H1 (cell line): ENCODE measurements at places on chromosomes 13 and 19.

DNA sequence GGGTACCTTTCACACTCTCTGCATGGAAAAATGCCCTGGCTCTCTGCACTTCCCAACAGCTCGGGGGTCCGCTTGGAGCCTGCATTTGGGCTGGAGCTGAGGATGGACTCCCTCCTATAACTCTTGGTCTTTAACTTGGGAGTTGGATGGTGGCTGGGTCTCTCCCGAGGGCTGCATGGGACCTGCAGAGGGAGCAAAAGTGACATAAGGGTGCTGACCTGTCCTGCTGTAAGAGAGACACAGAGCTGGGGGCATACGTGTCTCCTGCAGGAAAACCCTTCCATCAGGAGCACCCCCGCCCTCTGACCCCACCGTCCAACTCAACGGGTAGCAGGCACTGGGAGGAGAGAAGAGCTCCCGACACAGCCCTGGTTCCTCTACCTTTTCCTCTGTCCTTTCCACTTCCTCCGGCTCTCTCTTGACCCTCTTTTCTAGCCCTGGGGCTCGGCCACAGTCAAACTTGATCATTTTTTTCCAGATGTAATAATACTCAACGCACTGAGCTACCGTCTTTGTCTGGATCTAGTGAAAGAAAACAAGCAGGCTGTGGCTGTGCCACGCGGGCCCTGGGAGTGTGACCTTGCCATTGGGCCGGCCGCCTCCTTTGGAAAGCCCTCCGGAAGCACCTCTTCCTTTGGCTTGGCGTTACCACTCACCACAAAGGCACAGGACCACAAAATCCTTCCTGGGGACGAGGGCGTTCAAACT is 6.8 kb upstream of the NAPA start:
- H3K27me3 ChIP-seq: no peaks in the 10 kb centered on the region
- no peak overlapping the region for H3K4me3 ChIP-seq
- H3K4me1 ChIP-seq: no peaks in the 10 kb centered on the region; the same call in 1 of the 2 replicates
- H3K27ac ChIP-seq: no peak overlapping the region

GRCh38 chr13:44870456-44870929 is 118.8 kb downstream of the NUFIP1 start:
- H3K27ac ChIP-seq: no peak overlapping the region
- H3K4me1 ChIP-seq: no peaks in the 10 kb centered on the region
- DNase-seq: no peak
- H3K36me3 ChIP-seq: no peaks in the 10 kb centered on the region

DNA sequence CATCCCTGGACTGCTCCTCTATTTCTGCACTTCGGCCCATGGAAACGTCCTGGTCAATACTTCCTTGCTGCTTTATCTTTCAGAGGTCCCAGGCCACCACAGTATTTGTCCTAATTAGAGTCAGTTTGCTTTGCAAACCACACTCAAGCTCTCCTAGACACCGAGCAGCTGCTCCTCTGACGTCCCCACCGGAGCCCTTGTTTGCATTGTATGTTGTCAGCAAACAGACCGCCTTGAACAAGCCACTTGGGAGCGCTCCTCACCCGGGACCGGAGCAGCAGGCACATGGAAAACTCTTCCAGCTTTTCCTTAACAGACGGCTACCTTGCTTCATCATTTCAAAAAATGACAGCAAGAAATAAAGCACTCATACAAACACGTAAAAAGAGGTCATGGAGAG is 51.5 kb upstream of the GTF3A start:
- H3K27me3 ChIP-seq: peaks cover 3% of the 10 kb centered on the region
- no peak overlapping the region for H3K27ac ChIP-seq
- DNase-seq: no peak
- peaks cover 4% of the 10 kb centered on the region for H3K4me1 ChIP-seq
- H3K36me3 ChIP-seq: no peaks in the 10 kb centered on the region

- H3K36me3 ChIP-seq: no peaks in the 10 kb centered on the region
- no peak for DNase-seq
- H3K4me1 ChIP-seq: no peaks in the 10 kb centered on the region
- H3K27me3 ChIP-seq: no peaks in the 10 kb centered on the region
- H3K4me3 ChIP-seq: no peak overlapping the region
- no peak overlapping the region for H3K27ac ChIP-seq
Measured at GRCh38 chr13:49812812-49813211, 20.3 kb upstream of the KPNA3 start.

- H3K36me3 ChIP-seq: no peaks in the 10 kb centered on the region
- H3K4me1 ChIP-seq: no peaks in the 10 kb centered on the region; the same call in 1 of the 2 replicates
- no peak overlapping the region for H3K27ac ChIP-seq
- no peak for DNase-seq
Measured at GRCh38 chr13:44151474-44151873, 222.2 kb upstream of the SERP2 start.

GRCh38 chr13:44199627-44200207 is 173.9 kb upstream of the SERP2 start:
- no peak for DNase-seq
- no peaks in the 10 kb centered on the region for H3K36me3 ChIP-seq
- H3K4me1 ChIP-seq: no peaks in the 10 kb centered on the region
- H3K27ac ChIP-seq: no peak overlapping the region

- DNase-seq: no peak
- no peak overlapping the region for H3K4me3 ChIP-seq
- H3K27ac ChIP-seq: no peak overlapping the region
- H3K36me3 ChIP-seq: peaks cover 22% of the 10 kb centered on the region; the same call in 1 of the 2 replicates
Measured at GRCh38 chr13:51412431-51412830, 40.4 kb downstream of the INTS6 start.

GRCh38 chr13:76570510-76570971 is 315.7 kb downstream of the KCTD12 start:
- H3K4me3 ChIP-seq: 0 out of 2 replicates have a peak overlapping the region, but pooled peaks have one; percentile 21
- no peaks in the 10 kb centered on the region for H3K36me3 ChIP-seq
- no peaks in the 10 kb centered on the region for H3K27me3 ChIP-seq
- H3K4me1 ChIP-seq: peaks cover 3% of the 10 kb centered on the region; the same call in 1 of the 2 replicates
- DNase-seq: no peak

- no peaks in the 10 kb centered on the region for H3K27me3 ChIP-seq
- peak overlapping the region; percentile 92 for H3K27ac ChIP-seq
- H3K4me3 ChIP-seq: no peak overlapping the region
- no peak for DNase-seq
- H3K36me3 ChIP-seq: no peaks in the 10 kb centered on the region
Measured at GRCh38 chr13:106858903-106859532, 291.1 kb upstream of the ARGLU1 start.

- H3K4me1 ChIP-seq: no peaks in the 10 kb centered on the region
- no peak for DNase-seq
- no peaks in the 10 kb centered on the region for H3K36me3 ChIP-seq
- no peaks in the 10 kb centered on the region for H3K27me3 ChIP-seq
- no peak overlapping the region for H3K4me3 ChIP-seq
- H3K27ac ChIP-seq: no peak overlapping the region
Measured at GRCh38 chr13:100096526-100096925, 7.6 kb downstream of the PCCA start.

DNA sequence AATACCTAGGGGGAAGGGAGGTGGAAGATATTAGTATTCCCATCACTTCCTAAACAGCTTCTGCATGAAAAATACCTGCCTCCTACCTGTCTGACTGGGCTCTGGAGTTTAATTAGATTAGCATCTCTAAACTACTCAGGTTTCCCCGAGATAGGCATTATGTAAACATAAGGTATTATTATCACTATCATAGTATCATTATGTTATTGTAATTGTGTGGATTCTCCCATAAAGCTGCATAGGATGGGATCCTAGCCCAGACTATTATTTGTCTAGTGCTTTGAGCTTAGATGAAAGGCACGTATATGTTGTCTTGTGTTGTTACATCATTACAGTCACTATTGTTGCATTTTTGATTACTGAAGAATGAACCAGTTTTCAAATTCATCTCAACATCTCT is 115.2 kb upstream of the SOX21 start:
- H3K36me3 ChIP-seq: no peaks in the 10 kb centered on the region
- H3K27me3 ChIP-seq: no peaks in the 10 kb centered on the region
- H3K4me3 ChIP-seq: no peak overlapping the region
- no peak overlapping the region for H3K27ac ChIP-seq
- H3K4me1 ChIP-seq: no peaks in the 10 kb centered on the region; the same call in 1 of the 2 replicates
- DNase-seq: no peak

DNA sequence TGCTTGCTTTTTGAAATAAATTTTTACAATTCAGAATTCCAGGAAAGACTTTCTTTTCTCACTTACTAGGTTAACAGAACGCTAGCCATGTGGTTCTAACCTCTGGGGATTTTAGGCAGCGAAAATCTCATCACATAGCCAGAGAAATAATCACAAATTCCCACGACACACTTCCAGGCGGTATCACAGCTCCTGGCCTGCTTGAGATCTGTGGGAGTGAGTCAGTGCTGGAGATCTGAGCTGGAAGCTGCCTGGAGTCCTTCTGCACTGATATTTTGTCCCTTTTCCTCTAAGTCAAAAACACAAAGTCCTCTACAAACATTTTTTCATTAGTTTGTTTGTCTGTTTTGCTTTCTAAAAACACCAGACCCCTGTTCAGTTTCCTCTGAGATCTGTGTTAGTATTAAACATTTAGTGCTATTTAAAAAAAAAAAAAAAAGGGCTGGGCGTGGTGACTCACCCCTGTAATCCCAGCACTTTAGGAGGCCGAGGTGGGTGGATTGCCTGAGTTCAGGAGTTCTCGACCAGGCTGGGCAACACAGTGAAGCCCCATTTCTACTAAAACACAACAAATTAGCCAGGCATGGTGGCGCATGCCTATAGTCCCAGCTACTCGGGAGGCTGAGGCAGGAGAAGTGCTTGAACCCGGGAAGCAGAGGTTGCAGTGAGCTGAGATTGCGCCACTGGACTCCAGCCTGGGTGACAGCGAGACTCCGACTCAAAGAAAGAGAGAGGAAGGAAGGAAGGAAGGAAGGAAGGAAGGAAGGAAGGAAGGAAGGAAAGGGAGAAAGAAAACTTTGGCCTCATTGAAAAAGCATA is 12.2 kb upstream of the UBE2L5 start:
- H3K4me1 ChIP-seq: peaks cover 5% of the 10 kb centered on the region
- H3K4me3 ChIP-seq: no peak overlapping the region
- no peaks in the 10 kb centered on the region for H3K36me3 ChIP-seq

GRCh38 chr13:83796364-83796763 is 85.9 kb downstream of the SLITRK1 start:
- H3K36me3 ChIP-seq: no peaks in the 10 kb centered on the region
- no peaks in the 10 kb centered on the region for H3K27me3 ChIP-seq
- H3K27ac ChIP-seq: no peak overlapping the region
- DNase-seq: no peak

- H3K36me3 ChIP-seq: no peaks in the 10 kb centered on the region
- no peaks in the 10 kb centered on the region for H3K27me3 ChIP-seq
- DNase-seq: no peak
- H3K4me3 ChIP-seq: no peak overlapping the region
- no peaks in the 10 kb centered on the region for H3K4me1 ChIP-seq
Measured at GRCh38 chr19:35342430-35342829, 5.3 kb upstream of the FFAR1 start.

- H3K4me3 ChIP-seq: no peak overlapping the region
- no peak for DNase-seq
- H3K4me1 ChIP-seq: no peaks in the 10 kb centered on the region
Measured at GRCh38 chr13:20360835-20361412, 128.8 kb upstream of the GJB6 start.

GRCh38 chr13:23715092-23715761 is 145.0 kb downstream of the TNFRSF19 start:
- DNase-seq: no peak
- no peak overlapping the region for H3K4me3 ChIP-seq
- H3K36me3 ChIP-seq: no peaks in the 10 kb centered on the region
- H3K27ac ChIP-seq: no peak overlapping the region
- H3K4me1 ChIP-seq: no peaks in the 10 kb centered on the region
- no peaks in the 10 kb centered on the region for H3K27me3 ChIP-seq

DNA sequence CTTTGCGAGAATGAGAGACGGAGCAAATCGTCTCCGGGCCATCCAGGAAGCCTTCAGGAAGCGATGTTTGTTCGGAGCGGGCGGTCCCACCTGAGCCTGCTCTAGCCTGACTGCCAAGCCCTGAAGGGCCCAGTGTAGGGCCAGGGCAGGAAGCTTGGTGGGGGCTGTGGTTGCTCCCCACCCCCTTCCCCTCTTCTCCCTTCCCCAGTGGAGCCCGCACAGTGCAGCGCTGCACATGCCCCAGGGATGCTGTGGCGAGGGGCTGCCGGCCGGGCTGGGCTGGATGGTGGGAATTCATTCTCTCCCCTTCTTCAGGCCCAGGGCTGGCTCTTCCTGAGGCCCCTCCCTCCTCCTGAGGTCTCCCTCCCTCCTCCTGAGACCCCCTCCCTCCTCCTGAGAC is 7.1 kb upstream of the GRTP1 start:
- no peak overlapping the region for H3K27ac ChIP-seq
- H3K27me3 ChIP-seq: no peaks in the 10 kb centered on the region
- no peak overlapping the region for H3K4me3 ChIP-seq
- peak; percentile 42 for DNase-seq

DNA sequence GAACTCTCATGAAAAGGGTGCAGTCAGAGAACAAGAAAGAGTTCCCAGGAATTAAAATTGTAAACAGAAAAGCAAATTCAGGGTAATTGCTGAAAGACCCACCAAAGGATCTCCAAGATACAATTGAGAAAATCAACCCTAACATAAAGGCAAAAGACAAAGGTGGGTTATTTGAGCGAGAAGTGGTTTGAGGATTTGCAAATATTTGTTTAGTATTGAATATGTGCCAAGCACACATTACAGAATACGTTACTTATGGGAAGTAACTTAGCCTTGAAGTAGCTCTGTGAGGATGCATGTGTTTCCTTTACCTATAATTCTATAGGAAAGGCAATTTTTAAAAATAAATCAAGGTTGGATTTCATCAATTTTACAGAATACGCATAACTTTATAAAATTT is 10.0 kb upstream of the CEACAM21 start:
- H3K27me3 ChIP-seq: peaks cover 25% of the 10 kb centered on the region
- peaks cover 9% of the 10 kb centered on the region; the same call in 1 of the 2 replicates for H3K4me1 ChIP-seq
- H3K4me3 ChIP-seq: no peak overlapping the region
- H3K36me3 ChIP-seq: no peaks in the 10 kb centered on the region
- DNase-seq: no peak

- H3K36me3 ChIP-seq: no peaks in the 10 kb centered on the region
- no peaks in the 10 kb centered on the region for H3K27me3 ChIP-seq
- no peak overlapping the region for H3K4me3 ChIP-seq
- no peak overlapping the region for H3K27ac ChIP-seq
- no peak for DNase-seq
Measured at GRCh38 chr13:76697288-76697687, 188.9 kb downstream of the KCTD12 start.
